ENCODE measurements at places on chromosomes 7 and 10. TPM values are rescaled to one million over a fixed set of nuclear protein-coding genes. Genes with fewer than 3 reads are reported as not detected.

GRCh38 chr7:141200191-141201108, 126.6 kb downstream of the TMEM178B start:
- H3K4me1 ChIP-seq = no peaks in the 10 kb centered on the region
- no peaks in the 10 kb centered on the region for H3K27me3 ChIP-seq

GRCh38 chr7:36951257-36951697, 227.0 kb upstream of the AOAH start:
- H3K27me3 ChIP-seq = no peaks in the 10 kb centered on the region
- H3K4me1 ChIP-seq = no peaks in the 10 kb centered on the region
- no peak overlapping the region for H3K27ac ChIP-seq
- no peak overlapping the region for H3K4me3 ChIP-seq
- DNase-seq = no peak

- no peak overlapping the region for H3K4me3 ChIP-seq
- no peaks in the 10 kb centered on the region for H3K36me3 ChIP-seq
- H3K4me1 ChIP-seq = peaks cover 8% of the 10 kb centered on the region
- H3K27me3 ChIP-seq = no peaks in the 10 kb centered on the region
- H3K27ac ChIP-seq = no peak overlapping the region
Measured at GRCh38 chr10:58431903-58432302, 46.7 kb downstream of the TFAM start.

DNA sequence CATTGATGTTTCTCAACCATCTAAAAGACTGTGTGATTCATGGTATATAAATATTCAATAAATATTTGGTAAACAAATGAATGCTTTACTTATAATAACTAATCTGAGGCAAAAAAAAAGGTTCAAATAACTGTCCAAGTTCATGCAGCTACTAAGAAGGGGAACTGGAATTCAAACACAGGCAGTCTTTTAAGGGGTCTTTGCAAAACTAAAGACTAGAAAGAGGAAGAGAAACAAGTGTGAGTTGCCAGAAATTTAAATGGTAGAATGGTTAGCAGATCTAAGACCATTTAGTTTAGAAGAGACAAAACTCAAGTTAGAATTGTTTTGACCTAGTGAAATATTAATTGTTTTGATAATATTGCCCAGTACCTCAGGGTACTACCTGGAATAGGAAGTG, 642.0 kb upstream of the LRRN3 start:
- no peaks in the 10 kb centered on the region for H3K27me3 ChIP-seq
- no peak overlapping the region for H3K27ac ChIP-seq
- DNase-seq = no peak
- no peaks in the 10 kb centered on the region for H3K36me3 ChIP-seq

GRCh38 chr7:95845007-95845406, 72.7 kb downstream of the DYNC1I1 start:
- H3K4me3 ChIP-seq = no peak overlapping the region
- H3K4me1 ChIP-seq = no peaks in the 10 kb centered on the region
- H3K27ac ChIP-seq = no peak overlapping the region
- no peaks in the 10 kb centered on the region for H3K36me3 ChIP-seq

DNA sequence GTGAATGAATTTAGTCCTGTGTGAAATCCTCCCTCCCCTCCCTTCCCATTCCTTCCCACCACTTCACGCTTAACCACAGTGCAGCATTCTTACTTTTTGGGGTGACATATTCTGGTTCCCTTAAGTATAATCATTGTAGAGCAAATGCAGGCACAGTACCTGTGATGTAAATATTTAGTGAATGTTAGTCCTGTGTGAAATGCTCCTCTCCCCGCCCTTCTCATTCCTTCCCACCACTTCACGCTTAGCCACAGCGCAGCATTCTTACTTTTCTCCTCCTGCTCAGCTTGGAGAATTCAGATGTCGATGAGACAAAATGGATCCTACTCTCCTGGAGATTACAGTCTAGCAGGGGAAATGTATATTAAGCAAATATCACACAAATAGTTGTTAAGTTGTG, 258.8 kb downstream of the EXOC4 start:
- H3K36me3 ChIP-seq = no peaks in the 10 kb centered on the region
- DNase-seq = no peak
- H3K4me3 ChIP-seq = no peak overlapping the region

DNA sequence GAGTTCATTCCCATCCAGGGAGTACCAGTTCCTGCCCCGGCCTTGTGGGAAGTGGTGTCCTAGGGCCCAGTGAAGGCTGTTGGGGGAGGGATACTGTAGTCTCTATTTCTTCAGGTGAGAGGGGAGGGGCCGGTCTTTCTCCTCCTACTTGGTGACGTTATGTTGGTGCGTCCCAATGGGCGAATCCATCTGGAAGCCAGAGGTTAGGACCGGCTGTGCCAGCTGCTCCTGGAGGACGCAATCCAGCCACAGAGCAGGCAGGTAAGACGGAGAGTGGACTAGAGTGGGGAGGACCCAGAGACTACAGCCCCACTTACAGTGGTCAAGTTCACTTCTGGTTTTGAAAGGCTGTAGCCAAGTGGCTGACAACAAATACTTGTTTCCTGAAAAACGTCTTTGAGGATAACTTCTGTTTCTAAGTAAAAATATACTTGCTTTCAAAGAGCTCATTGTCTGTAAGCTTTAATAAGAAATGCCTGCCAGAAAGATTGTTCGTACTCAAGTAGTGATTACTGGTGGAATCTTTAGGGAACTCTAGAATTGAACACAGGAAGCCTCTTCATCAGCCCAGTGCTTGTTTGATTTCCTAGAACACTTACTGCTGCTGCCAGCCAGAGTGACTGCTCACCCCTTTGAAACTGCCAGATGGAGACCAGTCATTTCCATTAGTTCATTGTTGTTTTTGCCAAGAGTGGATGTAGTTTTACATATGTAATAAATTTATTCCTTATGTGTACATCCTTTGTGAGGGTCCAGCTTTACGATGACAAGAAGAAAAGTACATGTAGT, 25.4 kb downstream of the RBM33 start:
- DNase-seq = peak; percentile 81
- peak overlapping the region; percentile 10 for H3K27ac ChIP-seq
- H3K4me1 ChIP-seq = peaks cover 25% of the 10 kb centered on the region
- H3K4me3 ChIP-seq = no peak overlapping the region
- H3K36me3 ChIP-seq = peaks cover 2% of the 10 kb centered on the region

- H3K4me1 ChIP-seq = no peaks in the 10 kb centered on the region
- H3K27ac ChIP-seq = no peak overlapping the region
- no peak overlapping the region for H3K4me3 ChIP-seq
- no peak for DNase-seq
- H3K36me3 ChIP-seq = no peaks in the 10 kb centered on the region
- no peaks in the 10 kb centered on the region for H3K27me3 ChIP-seq
Measured at GRCh38 chr7:10015687-10016086, 958.0 kb upstream of the PHF14 start.

DNA sequence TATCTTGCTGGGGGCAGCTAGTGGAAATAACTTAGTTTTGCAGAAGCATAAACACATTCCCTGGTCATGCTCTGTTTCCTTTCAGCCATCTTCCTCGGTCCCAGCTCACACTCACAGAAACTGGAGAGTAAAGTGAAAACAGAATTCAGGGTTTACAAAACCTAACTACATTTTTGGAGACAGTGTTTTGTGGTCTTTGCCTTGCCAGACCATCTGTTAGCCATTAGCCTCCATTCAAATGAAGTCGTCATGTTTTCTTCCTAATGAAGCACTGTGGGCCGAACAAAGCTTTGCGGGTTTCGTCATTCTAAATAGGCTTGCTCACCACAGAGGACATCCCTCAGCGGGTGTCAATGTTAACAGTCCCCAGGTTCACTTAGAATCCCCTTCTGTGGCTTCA, 214.6 kb upstream of the TMEM72 start:
- no peaks in the 10 kb centered on the region for H3K36me3 ChIP-seq
- no peaks in the 10 kb centered on the region for H3K4me1 ChIP-seq
- H3K27me3 ChIP-seq = no peaks in the 10 kb centered on the region
- H3K4me3 ChIP-seq = no peak overlapping the region

GRCh38 chr7:44819292-44819691, 22.8 kb downstream of the PPIA start:
- H3K36me3 ChIP-seq = no peaks in the 10 kb centered on the region
- H3K4me3 ChIP-seq = no peak overlapping the region
- no peak overlapping the region for H3K27ac ChIP-seq
- H3K4me1 ChIP-seq = peaks cover 11% of the 10 kb centered on the region

DNA sequence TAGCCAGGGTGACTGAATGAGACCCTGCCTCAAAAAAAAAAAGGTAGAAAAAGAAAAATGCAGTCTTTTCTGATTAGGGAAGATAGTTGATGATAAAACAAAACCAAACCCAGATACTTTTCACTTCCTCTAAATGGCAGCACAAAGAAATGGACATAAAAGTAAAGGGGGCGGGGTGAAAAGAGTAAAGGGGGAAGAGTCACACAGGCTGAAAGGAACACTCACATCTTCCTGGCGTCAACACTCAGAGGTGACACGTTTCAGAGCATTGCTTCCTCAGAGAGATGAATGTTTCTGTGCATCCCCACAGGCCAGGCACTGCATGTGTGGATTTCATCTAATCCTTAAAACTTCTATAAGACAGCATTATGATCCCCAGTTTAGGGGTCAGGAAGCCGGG, 81.2 kb downstream of the HIPK2 start:
- H3K4me1 ChIP-seq = no peaks in the 10 kb centered on the region
- no peak overlapping the region for H3K27ac ChIP-seq
- H3K36me3 ChIP-seq = peaks cover 7% of the 10 kb centered on the region
- H3K4me3 ChIP-seq = no peak overlapping the region
- DNase-seq = no peak

GRCh38 chr10:45376371-45376801, 2.4 kb downstream of the ALOX5 start:
- peaks cover 8% of the 10 kb centered on the region for H3K4me1 ChIP-seq
- no peak overlapping the region for H3K4me3 ChIP-seq
- H3K27me3 ChIP-seq = peaks cover 42% of the 10 kb centered on the region
- H3K27ac ChIP-seq = no peak overlapping the region
- DNase-seq = no peak
- no peaks in the 10 kb centered on the region for H3K36me3 ChIP-seq

DNA sequence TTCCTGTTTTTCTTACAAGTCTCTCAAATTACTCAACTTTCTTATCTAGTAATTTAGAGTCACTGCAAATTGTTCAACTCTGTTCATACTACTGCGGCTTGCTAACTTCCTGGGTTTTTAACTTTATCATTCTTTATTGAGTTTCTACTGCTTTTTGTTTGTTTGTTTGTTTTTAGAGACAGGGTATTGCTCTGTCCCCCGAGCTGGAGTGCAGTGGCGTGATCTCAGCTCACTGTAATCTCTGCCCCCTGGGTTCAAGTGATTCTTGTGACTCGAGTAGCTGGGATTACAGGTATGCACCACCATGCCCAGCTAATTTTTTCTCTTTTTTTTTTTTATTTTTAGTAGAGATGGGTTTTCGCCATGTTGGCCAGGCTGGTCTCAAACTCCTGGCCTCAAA, 182.9 kb downstream of the TSPAN12 start:
- DNase-seq = no peak
- H3K27ac ChIP-seq = no peak overlapping the region
- H3K4me1 ChIP-seq = no peaks in the 10 kb centered on the region
- no peak overlapping the region for H3K4me3 ChIP-seq

GRCh38 chr10:132404911-132405462, 8.0 kb downstream of the PWWP2B start:
- H3K27ac ChIP-seq = no peak overlapping the region
- no peaks in the 10 kb centered on the region for H3K36me3 ChIP-seq
- no peak for DNase-seq
- H3K4me3 ChIP-seq = no peak overlapping the region
- peaks cover 19% of the 10 kb centered on the region for H3K4me1 ChIP-seq
- H3K27me3 ChIP-seq = no peaks in the 10 kb centered on the region

- DNase-seq = no peak
- H3K4me1 ChIP-seq = no peaks in the 10 kb centered on the region
- no peak overlapping the region for H3K4me3 ChIP-seq
- H3K27me3 ChIP-seq = no peaks in the 10 kb centered on the region
- no peaks in the 10 kb centered on the region for H3K36me3 ChIP-seq
Measured at GRCh38 chr7:95056107-95056739, 148.8 kb downstream of the PPP1R9A start.

DNA sequence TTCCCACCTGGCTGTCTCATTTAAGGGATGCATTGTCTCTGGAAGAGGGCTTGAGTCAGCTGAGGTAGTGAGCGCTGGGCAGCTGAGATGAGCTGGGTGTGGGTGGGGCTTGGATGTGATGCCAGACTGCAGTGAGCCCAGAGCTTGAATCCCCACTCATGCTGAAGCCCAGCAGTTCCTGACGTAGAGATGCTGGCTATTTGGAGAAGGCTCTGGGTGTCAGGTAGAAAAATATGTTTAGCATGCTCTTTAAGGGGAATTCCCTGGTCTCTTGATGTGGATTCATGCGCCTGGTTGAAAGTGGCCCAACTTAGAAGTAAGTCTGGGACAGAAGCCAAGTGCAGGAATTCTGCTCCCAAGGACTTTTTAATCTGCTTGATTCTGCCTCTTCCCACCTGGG, 241.5 kb upstream of the IGFBP3 start:
- H3K4me1 ChIP-seq = no peaks in the 10 kb centered on the region
- H3K27ac ChIP-seq = no peak overlapping the region
- no peak overlapping the region for H3K4me3 ChIP-seq
- no peaks in the 10 kb centered on the region for H3K27me3 ChIP-seq
- DNase-seq = no peak
- H3K36me3 ChIP-seq = no peaks in the 10 kb centered on the region

GRCh38 chr10:3829156-3830050, 44.4 kb upstream of the KLF6 start:
- peak overlapping the region; percentile 15 for H3K4me3 ChIP-seq
- no peaks in the 10 kb centered on the region for H3K36me3 ChIP-seq
- H3K4me1 ChIP-seq = peaks cover 8% of the 10 kb centered on the region
- no peak for DNase-seq
- H3K27me3 ChIP-seq = no peaks in the 10 kb centered on the region

GRCh38 chr7:129443612-129444011, 9.4 kb downstream of the STRIP2 start:
- DNase-seq = no peak
- H3K4me1 ChIP-seq = peaks cover 12% of the 10 kb centered on the region
- H3K36me3 ChIP-seq = no peaks in the 10 kb centered on the region
- H3K27me3 ChIP-seq = no peaks in the 10 kb centered on the region
- H3K4me3 ChIP-seq = no peak overlapping the region
- no peak overlapping the region for H3K27ac ChIP-seq

DNA sequence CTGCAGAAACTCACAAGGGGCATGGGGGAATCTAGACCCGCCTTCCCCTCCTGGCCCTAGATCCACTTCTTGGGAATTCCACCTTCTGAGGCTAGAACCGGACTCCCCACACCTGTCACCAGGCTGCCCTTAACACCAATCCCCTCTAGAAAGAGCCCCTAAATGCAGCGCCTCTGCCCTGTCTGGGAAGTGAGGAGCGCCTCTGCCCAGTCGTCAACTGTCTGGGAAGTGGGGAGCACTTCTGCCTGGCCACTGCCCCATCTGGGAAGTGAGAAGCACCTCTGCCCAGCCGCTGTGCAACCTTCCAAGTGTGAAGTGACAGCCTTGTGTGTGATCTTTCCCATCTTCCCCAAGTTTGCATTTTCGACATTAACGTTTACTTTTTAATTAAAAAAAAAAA, 8.8 kb downstream of the RCC1L start:
- DNase-seq = no peak
- H3K36me3 ChIP-seq = no peaks in the 10 kb centered on the region
- H3K4me1 ChIP-seq = no peaks in the 10 kb centered on the region
- no peaks in the 10 kb centered on the region for H3K27me3 ChIP-seq
- H3K4me3 ChIP-seq = no peak overlapping the region

- no peaks in the 10 kb centered on the region for H3K27me3 ChIP-seq
- H3K4me1 ChIP-seq = no peaks in the 10 kb centered on the region
- H3K36me3 ChIP-seq = no peaks in the 10 kb centered on the region
- no peak for DNase-seq
Measured at GRCh38 chr7:2490181-2490651, 14.0 kb upstream of the GRIFIN start.

Gene SVOPL
- total RNA-seq = not detected

Gene ANLN
- total RNA-seq = 119 TPM

Gene NPY4R2
- not detected for total RNA-seq

Gene NEURL1
- 0.22 TPM for total RNA-seq

Gene ZP3
- 0.32 TPM for total RNA-seq

Gene TRIM74
- total RNA-seq = 0.58 TPM

Gene PON3
- 3.4 TPM for total RNA-seq

Gene LIPM
- not detected for total RNA-seq

Gene IL6
- total RNA-seq = 11.0 TPM

Gene SOSTDC1
- total RNA-seq = not detected

Gene NUP42
- total RNA-seq = 40.0 TPM
